AG09319 (cell line): ENCODE measurements at places on chromosomes 12 and 14.

- DNase-seq = no peak
Measured at GRCh38 chr12:88578276-88579160, 1.8 kb downstream of the KITLG start.

DNA sequence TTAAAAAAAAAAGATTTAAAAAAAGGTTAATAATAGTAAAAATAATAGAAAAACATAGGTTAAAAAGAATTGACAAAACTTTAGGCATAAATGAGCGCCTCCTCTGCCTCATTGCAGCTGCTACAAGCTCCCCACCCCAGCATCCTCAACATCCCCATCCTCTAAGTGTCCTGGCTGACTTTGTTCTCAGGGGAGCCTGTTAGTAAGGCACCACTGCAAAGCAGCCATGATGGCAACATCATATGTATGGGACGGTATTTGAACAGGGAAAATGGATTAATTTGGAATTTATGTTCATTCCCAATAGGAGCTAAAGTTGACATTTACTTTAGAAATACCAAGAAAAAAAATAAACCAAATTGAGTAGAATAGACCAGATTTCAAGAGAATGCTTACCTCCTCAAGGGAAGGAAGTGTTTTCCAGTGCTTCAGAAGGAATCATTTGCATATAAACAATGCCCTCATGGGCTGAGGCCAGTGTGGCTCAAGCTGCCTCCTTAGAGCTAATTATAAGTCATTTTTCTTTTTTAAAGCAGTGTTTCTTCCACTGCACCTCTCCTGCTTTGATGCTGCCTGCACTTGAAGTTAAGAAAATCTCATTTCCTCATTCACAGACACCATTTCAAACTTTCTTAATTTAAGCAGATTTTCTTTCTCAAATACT is 59.6 kb downstream of the DACT1 start:
- no peak for DNase-seq

DNA sequence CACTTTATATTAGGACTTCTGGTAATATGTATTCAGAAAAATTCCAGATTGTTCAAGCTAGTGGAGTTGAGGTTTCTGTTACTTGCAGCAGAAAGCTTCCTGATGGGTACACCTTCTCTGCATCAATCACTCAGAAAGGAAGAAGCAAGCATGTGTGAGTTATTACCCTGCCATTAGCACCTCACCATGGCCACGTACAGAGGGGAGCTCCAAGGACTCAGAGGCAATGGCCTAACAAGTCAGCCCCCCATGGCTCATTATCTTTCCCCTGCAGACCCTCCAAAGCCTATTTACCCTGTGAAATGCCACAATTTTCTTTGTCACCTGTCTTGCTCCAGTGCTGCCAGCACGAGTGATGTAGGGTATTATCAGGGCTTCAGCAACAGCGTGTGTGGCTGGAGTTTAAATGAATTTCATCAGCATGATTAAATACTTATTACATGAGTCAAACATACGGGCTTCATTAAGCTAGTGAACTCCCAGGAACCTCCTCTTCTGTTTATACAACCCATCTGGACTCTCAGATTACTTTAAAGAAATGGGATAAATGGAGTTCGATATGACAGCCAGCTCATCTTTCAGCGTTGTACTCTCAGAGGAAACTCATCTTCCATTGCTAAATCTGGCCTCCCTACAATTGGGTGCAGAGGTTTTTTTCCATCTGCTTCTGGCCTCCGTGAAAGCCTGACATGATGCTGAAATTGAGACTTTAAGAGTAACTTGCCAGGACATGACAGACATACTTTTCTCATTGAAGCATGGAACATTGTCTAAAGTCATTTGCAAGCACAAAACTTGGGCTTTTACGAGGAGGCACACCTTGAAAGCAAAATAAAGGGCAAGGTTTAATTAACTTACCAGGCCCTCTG is 135.9 kb downstream of the TMEM30B start:
- DNase-seq = peak; percentile 96

- no peak for DNase-seq
Measured at GRCh38 chr12:20018406-20018805, 349.9 kb upstream of the PDE3A start.

- no peak for DNase-seq
Measured at GRCh38 chr14:25832585-25832984, 765.2 kb downstream of the NOVA1 start.

- DNase-seq = no peak
Measured at GRCh38 chr12:110042264-110042663, 6.1 kb downstream of the C12orf76 start.

- no peak for DNase-seq
Measured at GRCh38 chr12:63864454-63864706, 19.9 kb downstream of the SRGAP1 start.

- no peak for DNase-seq
Measured at GRCh38 chr14:33699300-33699983, 251.4 kb downstream of the EGLN3 start.

DNA sequence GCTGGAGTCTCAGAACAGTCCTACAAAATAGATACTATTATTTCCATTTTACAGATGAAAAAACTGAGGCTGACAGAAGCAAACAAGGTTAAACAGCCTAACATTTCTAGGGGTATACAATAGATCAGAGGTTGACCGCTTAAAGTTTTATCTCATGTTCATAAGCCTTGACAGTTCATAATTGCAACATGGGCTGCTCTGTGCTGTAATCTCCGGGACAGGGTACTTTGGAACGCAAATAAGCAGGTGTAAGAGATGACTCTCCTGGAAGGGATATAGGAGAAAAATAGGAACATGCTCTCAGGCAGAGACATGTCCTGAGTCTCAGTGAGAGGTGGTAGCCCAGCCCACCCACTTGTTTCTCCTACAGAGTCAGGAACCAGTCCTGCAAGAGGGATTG is 72.8 kb upstream of the RBM19 start:
- DNase-seq = no peak

DNA sequence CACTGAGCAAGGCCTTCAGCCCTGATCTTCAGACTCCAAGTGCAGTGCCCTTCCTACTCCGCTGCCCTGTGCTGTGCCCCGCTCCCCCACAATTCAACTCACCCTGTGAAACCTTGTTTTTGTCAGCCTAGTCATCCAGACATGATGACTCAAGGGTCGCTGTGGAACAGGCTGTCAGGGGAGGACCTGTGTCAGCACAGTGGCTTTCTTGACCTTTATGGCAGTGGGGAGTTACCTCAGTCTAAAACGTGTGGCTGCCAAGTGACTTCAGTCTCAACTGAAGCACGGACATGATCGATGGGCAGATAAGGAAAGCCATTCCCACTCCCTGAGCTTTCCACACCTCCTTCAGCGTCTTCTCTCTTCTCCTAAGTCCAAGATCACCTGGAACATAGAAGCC is 16.3 kb upstream of the FLVCR2 start:
- DNase-seq = no peak

DNA sequence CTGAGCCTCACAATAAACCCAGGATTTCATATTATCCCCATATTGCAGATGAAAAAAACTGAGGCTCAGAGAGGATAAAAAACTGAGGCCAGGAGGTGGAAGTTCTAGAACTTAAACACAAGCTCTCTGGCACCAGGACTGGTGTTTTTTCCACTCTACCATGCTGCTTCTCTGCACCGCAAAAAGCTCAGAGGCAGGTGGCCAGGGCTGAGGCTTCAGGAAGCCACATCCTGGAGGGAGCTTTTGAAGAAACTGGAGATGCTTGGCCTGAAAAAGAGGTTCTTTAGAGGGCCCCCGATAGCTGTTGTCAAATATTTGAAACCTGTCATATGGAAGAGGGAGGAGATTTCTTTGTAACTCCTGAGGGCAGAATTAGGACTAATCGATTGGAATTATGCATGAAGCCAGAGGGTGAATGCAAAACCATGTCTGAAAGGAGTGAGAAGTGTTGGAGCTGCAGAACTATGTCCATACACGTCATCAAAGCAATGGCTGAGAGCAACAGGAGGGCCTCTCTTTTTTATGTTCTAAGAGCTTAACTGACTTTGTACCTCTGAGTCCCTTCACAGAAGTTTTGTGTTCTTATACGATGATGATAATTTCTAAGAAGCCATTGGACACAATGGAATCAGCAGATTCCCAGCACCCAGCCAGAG is 448.6 kb downstream of the FUT8 start:
- no peak for DNase-seq

- no peak for DNase-seq
Measured at GRCh38 chr12:124938587-124938986, 24.1 kb upstream of the UBC start.

DNA sequence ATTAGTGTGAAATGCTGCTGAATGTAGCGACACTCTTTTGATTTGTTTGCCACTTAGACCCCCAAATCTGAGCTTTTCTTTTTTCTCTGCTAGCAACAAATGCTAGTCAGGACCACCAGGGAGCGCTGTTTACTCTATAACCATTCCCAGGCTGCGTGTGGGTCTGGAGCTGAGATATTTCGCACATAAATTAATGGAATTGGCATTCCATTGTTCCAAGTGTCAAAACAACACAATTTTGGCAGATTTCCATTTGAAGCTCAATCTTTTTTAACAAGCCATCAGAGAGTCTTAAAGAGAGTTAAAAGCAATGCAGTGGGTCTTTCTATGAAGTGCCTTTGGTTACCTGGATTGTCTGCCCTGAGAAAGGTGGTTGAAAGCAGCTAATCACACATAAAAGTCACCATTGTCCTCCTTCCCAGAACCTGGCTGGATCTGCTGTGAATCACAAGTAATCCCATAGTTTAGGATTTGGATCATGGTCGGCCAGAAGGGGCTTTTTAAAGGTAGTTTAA is 7.4 kb upstream of the TMEM132C start:
- DNase-seq = no peak
